ENCODE measurements at places on chromosomes 16 and 17.

- no peak for DNase-seq
These were observed 119.3 kb downstream of the STX8 start for GRCh38 chr17:9456330-9456729.

DNA sequence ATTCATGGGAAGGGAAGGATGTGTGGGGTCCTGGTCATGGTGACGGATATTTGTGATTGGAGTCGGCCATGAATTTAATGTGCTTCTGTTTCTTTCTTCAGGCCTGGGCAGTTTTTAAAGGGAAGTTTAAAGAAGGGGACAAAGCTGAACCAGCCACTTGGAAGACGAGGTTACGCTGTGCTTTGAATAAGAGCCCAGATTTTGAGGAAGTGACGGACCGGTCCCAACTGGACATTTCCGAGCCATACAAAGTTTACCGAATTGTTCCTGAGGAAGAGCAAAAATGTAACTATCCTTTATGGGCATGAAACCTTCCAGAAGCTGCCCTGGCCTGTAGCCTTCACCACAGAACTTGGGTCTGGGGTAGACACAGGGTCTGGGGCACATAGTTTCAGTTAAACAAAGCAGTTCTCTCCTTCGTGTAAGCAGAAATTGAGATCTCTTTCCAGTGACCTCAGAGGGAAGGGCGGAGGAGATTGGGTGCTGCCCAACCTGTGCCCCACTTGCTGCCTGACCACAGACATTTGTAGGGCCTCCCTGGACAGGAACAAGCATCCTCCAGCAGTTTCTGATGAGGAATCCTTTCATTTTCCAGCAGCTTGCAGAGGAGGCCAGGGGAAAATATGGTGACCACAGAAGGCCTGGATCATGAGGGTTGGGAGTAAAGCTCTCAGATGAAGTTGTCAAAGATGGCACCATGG, 10.1 kb downstream of the IRF8 start:
- DNase-seq, result no peak

GRCh38 chr17:79322211-79323123, 247.8 kb downstream of the ENGASE start:
- DNase-seq, result no peak

GRCh38 chr16:79334127-79334526, 266.4 kb downstream of the MAF start:
- DNase-seq, result no peak

GRCh38 chr16:75590920-75591843, 25.0 kb downstream of the GABARAPL2 start:
- no peak for DNase-seq

DNA sequence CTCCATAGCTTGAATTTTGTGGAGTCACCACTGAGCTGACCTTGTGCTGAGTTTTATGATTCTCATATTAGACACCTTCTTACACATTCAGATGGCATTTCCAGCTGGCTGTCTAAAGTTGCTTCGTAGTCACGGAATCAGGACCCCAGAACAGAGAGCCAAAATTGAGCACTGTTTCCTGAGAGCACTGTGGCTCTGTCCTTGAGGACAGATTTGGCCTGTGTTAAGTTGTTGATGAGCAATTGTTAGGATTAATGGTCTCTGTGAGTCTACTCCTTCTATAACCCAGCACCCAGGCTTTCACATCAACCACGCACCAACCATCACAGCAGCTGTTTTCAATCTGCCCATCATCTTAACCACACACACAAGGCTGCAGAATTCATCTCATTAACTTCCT, 277.5 kb upstream of the HSBP1 start:
- no peak for DNase-seq

DNA sequence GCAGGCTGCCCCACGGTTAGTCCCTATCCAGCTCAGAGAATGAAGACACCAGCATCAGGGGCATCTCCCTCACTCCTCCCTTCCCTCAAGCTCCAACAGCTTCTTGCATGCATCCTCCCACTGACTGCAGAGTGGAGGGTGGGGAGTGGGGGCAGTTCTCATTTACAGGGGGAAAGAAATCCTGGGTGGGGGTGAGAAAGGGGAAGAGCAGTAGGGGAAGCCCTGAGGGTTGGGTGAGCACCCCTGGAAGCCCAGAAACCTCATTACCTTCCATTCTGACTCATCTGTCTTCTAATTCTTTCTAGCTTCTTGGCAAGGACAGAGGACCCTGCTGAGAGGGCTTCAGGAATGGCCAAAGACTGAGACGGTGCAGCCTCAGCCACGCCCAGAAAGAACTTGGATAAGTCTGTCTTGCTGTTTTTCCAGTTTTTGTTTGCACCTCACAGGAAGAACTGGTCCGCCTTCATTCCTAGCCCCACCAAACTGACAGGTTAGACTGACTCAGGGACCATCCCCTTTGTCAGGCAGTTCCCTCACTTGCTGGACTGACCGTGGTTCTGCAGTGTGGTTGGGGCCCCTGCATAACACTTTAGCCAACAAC, 52.5 kb upstream of the WSB1 start:
- DNase-seq, result no peak

DNA sequence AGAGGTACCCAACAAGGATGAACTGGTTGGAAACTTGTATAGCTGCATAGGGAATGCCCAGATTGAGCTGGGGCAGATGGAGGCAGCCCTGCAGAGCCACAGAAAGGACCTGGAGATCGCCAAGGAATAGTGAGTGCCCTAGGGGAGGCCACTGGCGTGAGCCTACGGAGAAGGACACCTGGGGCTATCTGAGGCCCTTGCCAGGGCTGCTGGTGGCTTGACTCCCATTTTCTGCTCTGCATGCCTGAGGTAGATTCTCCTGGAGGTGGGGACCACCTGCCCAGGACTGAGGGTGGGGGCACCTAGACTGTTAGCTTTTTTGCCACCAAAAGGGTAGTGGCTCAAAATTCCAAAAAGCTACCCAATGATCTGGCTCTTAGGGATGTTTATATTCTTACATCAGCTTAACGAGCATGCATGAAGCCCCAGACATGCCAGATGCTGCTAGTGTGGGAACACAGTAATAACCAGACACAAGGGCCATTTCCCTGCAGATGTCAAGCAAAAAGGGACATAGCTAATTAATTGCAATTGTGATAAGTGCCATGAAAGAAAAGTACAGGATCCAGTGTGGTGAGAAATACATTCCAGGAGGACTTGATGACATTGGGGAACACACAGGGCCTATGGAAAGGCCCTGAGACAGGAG, 8.8 kb downstream of the ODAD4 start:
- DNase-seq, result no peak

- DNase-seq, result peak; percentile 74
These were observed at the start of gene DECR2 for GRCh38 chr16:401468-402348. TSS of gene DECR2 (plus strand) at chr16:401885. CDS start at chr16:401964, 79 bp downstream.

DNA sequence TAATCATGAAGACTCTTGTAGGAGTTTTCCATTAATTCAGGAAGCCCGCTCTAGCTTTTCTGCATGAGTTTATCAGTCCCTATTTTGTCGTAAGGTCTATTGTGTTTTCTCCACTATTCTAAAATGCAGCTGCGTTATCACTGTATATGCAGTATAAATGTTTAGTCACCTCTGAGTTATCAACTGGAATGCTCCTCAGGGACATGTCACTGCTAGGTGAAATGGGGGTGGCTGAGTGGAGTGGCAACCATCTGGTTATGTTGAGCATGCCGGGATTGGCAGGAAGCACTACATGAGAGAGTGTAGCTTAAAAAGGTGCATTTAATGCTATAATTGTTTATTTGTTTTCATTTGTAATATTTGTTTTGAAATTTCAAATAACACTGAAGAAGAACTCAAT, 285.2 kb upstream of the ELAC2 start:
- DNase-seq, result no peak
